ENCODE measurements at places on chromosomes 4 and X. TPM values are rescaled to one million over a fixed set of nuclear protein-coding genes. Genes with fewer than 3 reads are reported as not detected.

Gene EOLA1
- 14.2 TPM for total RNA-seq

GRCh38 chr4:22372986-22373385 is 142.9 kb downstream of the ADGRA3 start:
- no peak for DNase-seq

DNA sequence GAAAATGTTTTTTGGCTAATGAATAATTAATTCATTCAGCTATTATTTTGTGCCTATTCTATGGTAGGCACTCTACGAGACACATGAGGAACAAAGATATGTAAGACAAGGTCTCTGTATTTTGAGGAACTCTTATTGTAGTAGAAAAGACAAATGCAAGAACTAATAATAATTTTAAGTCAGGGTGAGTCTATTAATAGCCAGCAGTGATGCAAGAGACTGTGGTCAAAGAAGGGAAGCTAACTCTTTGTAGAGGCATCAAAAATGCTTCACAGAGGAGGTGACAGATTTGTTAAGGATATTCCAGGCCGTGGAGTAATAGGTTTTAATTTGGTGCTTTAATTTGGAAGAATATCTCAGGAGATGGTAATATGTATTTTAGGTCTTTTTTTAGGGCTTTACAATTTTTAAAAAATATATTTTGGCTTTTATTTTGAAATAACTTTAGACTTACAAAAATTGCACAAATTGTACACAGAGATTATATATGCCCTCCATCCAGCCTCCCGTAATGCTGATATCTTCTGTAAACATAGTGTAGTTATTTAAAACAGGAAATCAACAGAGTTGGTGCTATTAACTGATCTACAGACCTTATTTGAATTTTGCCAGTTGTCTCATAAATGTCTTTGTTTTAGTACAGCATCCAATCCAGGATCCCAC is 48.1 kb downstream of the DCLK2 start:
- DNase-seq, result no peak

DNA sequence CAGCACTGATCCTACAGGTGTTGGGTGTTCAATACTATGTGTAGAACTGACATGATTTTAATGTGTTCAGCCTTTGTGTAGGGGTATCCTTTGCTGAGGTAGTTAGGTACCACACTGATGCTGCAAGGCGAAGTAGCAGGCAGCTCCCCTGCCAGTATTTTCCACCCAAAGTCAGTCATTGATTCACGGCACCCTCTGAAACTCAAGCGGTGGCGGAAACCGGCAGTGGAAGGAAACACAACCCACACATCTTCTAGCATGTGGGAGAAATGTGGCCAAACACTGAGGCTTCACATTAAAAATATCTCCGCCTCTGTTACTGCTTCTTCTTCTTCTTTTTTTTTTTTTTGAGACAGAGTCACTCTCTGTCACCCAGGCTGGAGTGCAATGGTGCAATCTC is 126.3 kb downstream of the AASDH start:
- no peak for DNase-seq

GRCh38 chr4:110064295-110064694 is 134.1 kb downstream of the ELOVL6 start:
- DNase-seq, result no peak

- no peak for DNase-seq
Observed at GRCh38 chrX:13288671-13289070, 31.2 kb downstream of the ATXN3L start.

DNA sequence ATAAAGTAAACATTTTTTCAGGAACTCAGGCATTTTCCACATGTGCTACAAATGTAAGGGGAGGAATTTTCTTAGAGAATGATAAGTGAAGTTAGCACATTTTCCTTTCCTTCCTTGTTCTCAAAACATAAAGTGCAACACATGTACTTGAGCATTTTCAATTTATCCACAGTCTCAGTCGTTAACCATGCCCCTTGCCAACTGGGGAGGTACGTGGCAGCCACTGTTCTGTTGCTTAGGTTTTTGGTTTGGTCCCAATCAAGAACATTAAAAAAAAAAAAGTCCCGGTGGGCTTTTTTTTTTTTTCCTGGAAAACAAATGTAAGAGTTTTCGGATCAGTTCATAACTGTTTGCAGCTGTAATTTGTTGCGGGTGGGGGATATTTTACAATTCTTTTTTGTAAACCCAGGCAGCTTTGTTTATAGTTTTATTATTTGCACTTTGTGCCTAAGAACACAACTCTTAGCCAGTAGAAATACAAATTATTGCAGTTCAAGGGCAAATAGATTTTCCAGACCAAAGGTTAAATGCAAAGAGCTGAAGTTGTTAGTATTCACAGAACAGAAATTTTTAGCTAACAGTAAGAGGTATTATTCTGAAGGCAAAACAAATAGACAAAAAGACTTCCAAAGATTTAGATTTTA is 112.1 kb upstream of the NAP1L5 start:
- DNase-seq, result no peak

Gene CLDN2
- not detected for total RNA-seq

Gene GAGE12E
- total RNA-seq, result not detected

Data from pulmonary artery endothelial cell (primary cell).